ENCODE measurements at places on chromosomes 7 and 10.

DNA sequence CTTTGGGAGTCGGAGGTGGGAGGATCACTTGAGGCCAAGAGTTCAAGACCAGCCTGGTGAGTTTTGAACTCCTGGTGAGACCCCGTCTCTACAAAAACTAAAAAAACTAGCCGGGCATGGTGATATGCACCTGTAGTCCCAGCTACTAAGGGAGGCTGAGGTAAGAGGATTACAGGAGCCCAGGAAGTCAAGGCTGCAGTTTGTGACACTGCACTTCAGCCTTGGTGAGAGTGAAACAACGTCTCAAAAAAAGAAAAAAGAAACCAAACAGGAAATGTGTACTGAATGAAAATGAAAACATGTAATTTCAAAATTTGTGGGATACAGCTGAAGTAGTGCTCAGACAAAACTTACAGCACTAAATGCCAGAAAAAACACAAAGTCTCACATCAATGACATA, 7.6 kb downstream of the ARHGAP12 start:
- no peak for DNase-seq

- no peak for DNase-seq
These were observed 162.1 kb downstream of the SND1 start for GRCh38 chr7:127813991-127814541.

- no peak for DNase-seq
These were observed 118.1 kb upstream of the EGR2 start for GRCh38 chr10:62934258-62934657.

DNA sequence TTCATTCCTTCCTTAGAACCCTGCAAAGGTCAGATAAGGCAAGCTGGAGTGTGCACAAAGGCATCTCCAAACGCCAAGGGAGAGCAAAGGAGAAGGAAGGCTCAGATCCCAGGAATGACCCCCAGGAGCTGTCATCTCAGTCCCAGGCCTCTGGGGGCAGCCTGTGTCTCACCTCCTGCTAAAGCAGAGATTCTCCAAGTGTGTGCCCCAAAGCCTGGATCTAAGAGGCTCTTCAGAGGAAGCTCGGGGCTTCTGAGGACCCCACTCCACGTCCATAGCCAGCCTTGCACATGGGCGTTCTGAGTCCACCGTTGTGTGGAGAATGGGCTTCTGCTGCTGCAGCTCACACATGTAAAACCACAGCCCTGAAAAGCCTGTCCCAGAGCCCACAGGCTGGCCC, 5.1 kb upstream of the GRID1 start:
- no peak for DNase-seq

GRCh38 chr7:7563269-7563668, 3.4 kb upstream of the MIOS start:
- DNase-seq: no peak

DNA sequence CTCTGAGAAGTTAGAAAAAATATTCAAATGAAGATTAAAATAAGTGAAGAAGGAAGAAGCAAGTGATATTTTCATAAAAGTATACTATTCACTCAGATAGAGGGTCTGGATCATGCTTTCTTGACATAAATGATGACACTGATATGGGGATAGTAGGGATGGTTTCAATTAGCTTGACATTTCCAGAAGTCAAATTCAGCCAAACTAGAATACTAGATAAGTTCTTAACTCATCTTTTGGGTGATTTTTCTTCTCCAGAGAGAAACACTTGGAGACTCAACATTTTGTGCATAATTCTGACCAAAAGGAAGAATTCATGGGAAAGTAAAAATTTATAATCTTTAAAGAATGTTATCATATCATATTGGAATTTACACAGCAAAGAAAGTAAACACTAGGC, 152.0 kb upstream of the LRGUK start:
- DNase-seq: no peak

- no peak for DNase-seq
These were observed 21.0 kb upstream of the ITGB1 start for GRCh38 chr10:32979041-32979440.

DNA sequence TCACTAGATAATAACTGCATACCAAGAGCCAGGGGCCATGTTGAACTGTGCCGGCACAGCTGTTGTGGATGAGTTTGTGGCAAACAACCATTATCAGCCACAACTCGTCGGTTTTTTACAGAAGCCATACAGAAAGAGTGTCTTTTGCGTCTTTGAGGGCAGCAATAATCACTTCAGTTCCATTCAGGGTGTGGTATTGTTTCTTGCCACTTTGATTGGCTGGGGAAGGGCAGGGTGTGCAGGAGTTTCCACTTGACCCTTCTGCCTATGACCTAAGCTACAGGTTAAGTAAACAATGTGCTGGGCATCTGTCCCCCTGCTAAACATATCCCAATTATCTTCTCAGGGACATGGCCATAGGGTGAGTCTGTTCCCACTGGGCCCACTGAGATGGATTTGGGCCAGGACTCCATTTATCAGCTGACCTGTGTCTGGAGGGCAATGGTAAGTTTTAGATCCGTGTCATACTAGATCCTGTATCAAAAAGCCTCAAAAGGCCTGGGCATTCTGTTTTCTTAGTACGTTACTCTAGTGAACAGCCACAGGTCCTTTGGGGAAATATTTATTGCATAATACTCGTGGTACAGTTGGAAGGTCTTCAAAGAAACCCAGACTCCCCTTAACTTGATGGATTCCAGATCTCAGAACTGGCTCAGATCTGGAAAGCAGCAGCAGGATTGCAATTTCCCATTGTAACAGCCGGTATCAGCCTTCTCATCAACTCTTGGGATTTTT, 15.9 kb downstream of the ZNF3 start:
- DNase-seq: no peak

DNA sequence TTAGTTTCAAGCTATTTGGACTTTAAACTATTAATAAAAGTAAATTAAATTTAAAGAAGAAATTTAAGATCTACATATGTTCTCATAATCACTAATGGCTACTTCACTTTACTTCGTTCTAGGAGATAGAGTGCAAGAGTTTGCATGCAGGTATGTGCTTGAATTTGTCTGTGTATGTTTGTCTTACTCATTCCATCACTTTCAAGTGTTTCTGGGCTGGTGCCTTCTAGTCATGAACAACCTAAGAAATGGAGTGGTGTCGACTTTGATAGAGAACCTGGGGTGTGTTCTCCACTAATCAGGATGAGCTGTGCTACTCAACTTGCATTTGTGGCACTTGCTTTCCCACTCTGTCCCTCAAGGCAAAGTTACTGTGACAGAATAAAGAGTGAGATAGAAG, 169.9 kb downstream of the KCND2 start:
- DNase-seq: no peak

GRCh38 chr7:142385491-142386340, 127.9 kb upstream of the PRSS58 start:
- DNase-seq: no peak

DNA sequence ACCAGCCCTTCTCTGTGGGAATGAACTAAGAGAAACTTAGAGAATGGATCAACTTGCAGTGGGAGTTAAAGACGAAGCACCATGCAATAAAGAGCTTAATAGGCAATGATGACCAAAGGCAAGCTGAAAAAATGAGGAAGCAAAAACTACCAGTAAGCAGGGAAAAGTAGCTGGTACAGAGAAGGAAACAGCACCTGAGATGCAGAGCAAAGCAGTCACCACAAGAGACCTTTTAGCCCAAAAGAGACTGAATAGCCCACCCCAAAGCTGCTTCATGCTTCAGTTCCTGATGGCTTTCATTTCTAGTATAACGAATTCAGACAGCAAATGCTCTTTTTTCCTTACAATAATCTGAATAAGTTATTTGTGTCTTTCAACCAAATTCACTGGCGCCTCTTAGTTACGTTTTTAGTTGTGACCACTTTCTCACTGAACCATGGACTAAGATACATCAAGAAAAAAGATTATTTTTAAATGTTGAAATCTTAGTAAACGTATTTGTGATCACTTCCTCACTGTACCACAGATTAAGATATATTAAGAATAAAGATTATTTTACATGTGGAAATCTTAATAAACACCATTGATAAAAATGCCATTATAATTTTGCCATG, 76.0 kb downstream of the USP6NL start:
- DNase-seq: no peak

GRCh38 chr7:157525491-157525915, 188.7 kb downstream of the DNAJB6 start:
- no peak for DNase-seq

DNA sequence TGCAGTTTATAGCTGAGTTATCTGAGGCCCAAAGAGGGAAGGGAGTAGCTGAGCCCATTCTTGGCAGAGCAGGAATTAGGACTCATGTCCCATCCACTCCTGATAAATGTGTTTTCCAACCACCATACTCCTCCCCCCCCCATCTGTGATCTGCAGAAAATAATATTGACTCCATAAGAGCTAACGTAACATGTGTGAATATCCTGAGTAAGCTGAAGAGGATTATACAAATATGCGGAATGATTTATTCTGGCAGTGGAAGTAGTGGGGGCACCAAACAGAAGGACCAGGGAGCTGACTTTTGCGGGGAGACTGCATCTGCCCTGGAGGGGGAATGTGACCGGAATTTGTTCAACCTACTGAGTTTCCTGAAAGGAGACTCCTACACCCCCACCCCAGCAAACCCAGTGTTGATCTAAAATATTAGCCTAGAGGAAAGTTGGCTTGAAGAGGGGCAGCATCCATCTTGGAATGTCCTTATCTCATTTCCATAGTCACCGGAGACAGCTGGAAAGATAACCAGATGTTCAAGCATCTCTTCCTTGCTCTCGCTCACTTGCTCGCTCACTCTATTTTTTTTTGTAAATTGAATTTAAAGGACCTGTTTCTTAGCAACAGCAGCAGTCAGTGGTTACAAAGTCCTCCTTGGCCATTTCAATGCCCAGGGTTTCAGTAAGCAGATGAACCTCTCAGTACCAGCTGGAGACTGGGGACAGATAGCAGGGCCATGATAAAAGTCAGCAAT, 114.7 kb downstream of the RPS24 start:
- DNase-seq: no peak

- no peak for DNase-seq
These were observed 2.9 kb downstream of the MTPAP start for GRCh38 chr10:30346131-30346530.

- no peak for DNase-seq
These were observed 69.0 kb downstream of the PARD3 start for GRCh38 chr10:34746094-34746493.

All from activated CD4-positive, alpha-beta T cell treated with anti-CD3 and anti-CD28 coated beads, Interleukin-2, amount 50 U/mL, for 24 hours (primary cell).